NCI-H510A (cell line): ENCODE measurements at places on chromosomes 2 and 18.

DNA sequence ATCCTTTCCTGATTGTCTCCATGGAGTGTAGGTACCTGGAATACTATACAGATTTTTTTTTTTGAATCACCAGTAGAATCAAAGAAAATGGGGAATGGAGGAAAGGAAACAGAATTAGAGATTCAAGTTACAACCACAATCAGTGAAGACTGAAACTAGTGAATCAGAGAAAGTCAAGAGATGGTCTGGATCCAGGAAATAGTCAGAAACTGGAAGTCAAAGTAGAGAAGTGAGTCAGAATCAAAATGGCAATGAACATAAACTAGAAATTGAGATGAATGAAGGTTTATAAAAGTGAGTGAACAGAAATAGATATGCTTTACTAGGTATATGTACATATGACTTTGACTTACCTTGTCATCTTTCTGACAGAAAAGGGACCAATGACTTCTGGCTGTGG is 579.0 kb downstream of the PLCL1 start:
- no peak for DNase-seq

- no peak for DNase-seq
These were observed 291.6 kb upstream of the HDAC4 start for GRCh38 chr2:239692362-239692851.

DNA sequence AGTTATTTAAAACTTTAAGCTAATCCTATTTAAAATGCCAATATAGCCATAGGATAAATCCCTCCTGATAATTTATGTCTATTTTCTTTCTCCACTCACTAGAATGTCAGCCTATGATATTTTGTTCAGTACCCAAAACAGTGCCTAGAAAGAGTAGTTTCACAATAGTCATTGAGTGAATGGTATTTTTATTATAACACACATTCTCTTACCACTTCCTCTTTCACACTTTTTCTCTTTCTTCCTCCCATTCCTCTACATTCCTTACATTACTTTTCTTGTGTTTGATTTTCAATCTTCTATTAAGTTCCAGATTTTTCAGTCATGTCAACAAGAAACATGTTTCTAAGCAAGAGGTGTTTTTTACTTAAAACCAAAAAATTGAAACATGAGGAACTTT is 327.6 kb upstream of the UBE2E3 start:
- DNase-seq = no peak

GRCh38 chr2:76169276-76170008 is 458.7 kb upstream of the GCFC2 start:
- DNase-seq = no peak

- no peak for DNase-seq
These were observed 41.9 kb downstream of the LHCGR start for GRCh38 chr2:48713647-48714046.

DNA sequence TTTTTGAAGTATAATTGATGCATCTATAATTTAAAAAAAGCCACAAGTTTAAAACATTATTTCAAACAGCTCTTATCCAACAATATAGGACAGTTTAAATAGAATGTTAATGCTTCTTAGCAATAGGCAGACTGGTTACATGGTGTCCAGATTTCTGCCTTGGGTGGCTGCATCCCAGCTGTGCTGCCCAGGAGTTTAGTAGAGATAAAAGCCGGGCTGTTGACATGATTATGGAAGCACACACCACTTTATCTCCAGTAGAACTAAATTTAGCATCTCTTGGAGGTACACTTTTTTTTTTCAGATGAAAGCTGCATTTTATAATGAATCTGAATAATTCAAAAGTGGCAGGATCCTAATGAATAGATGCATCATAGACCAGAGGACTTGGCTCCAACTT is 309.7 kb downstream of the PLCL1 start:
- no peak for DNase-seq

DNA sequence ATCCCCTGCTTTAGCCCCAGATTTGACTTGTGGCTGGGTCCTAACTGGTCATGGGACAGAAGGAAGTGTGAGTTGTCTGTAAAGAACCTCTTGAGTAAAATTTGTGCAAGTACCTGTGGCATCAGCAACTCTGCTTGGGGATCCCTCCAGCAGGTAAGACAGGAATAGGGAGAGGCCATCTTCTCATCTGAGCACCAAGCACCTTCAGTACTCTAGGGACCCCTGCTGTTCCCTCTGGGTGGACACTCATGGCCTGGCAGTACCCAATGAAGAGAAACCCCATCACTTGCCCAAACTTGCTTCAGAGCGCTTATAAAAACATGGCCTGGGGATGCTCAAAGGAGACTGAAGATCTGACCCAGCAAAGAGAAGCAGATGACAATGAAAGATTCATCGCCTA is 297.8 kb downstream of the SP3 start:
- DNase-seq = no peak

- no peak for DNase-seq
These were observed 536.1 kb downstream of the SLC4A3 start for GRCh38 chr2:220163486-220163885.

GRCh38 chr2:200099256-200099655 is 143.9 kb downstream of the MAIP1 start:
- DNase-seq = no peak

DNA sequence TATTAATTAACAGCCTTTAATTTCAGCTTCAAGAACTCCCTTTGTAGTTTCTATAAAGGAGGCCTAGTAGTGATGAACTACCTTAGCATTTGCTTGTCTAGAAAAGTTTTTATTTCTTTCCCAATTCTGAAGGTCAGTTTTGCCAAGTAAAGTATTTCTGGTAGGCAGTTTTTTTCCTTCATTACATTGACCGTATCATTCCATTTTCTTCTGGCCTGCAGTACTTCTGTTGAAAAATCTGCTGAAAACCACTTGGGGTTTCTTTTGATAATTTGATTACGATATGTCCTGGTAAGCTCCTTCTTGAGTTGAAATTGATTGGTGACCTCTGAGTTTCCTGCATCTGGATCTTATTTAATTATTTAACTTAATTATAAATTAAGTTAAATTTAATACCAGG is 691.8 kb downstream of the TSN start:
- DNase-seq = no peak

GRCh38 chr2:237125967-237126366 is 40.3 kb downstream of the COPS8 start:
- no peak for DNase-seq
